ENCODE measurements at places on chromosomes 12 and 14.
A peak's percentile ranks its signal among the peaks of the same experiment; 100 is the strongest.

DNA sequence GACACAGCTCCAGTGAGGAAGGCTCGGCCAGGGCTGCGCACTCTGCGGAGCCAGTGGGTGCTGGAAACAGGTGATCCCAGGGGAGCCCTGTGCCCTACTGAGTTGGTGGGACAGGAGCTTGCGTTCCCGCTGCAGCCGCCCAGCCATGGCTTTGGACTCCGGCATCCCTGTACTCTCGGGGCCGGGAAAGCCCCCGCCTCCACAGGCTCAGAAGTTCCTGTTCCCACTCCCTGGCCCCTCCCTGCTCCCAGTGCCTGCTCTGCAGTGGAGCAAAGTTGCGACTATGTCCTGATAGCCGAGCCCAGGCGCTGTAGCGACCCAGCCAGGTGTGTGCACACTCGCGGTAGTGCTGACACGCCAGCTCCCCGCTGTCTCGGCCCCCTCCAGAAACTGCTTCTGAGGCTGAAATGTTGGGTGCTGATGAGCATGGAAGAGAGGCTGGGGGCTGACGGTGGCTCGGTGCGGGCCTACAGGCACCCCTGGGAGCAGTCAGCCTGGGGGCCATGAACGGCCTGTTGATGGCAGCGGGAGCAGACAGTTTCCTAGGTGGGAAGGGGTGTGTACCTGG, 344.6 kb upstream of the MGAT4C start:
- no peak for DNase-seq

- DNase-seq = no peak
Observed at GRCh38 chr14:54105406-54105805, 148.8 kb upstream of the BMP4 start.

DNA sequence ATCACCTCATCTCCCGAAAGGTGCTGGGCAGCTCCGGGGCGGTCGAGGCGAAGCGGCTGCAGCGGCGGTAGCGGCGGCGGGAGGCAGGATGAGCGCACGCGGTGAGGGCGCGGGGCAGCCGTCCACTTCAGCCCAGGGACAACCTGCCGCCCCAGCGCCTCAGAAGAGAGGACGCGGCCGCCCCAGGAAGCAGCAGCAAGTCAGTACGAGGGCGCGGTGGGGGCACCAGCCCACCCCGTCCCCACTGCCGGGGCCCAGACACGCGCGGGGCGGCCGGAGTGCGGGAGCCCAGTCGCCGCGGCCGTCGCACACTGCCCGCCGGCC, 862 bp downstream of the HMGA2 start:
- no peak for DNase-seq

DNA sequence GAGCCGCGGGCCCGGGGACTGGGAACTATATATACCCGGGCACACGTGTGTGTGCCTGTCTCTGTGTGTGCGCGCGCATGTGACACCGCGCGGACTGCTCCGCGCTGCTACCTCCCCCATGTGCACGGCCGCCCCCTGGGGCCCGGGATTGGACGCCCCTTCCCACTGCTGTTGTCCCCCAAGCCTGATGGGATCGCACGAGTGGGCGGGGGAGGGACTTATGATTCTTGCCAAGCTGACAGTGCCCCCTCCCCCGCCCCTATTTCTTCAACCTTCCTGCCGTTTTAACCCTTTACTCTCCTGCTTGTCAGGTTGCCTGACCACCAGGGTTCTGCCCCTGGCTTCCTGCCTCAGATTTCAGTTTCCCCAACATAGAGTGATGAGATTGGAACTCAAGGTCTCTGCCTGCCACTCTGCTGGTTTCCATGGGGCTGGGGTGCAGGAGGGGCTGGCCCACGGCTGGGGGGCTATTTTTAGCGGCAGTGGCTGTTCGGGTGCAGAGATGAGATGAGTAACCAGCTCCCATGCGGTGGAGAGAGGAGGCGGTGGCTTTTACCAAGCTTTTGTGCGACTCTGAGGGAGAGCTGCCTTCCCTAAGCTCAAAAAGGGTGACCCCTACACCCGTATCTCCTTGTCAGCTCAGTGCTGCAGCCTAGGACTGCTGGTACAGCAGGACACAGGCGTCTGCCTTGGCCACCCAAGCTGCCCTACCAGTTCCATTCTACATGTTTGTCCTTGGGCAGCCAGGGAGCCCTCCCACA, at the start of gene DDN:
TSS of gene DDN (minus strand) at position 5 of the 761 bp plus-strand sequence. CDS start 88 bp downstream, outside the sequence.
- no peak for DNase-seq

- peak; percentile 49 for DNase-seq
Observed at GRCh38 chr12:41932470-41932991, 212.1 kb downstream of the GXYLT1 start.

GRCh38 chr12:57027011-57027804, 10.9 kb upstream of the TAC3 start:
- DNase-seq = no peak

- no peak for DNase-seq
Observed at GRCh38 chr12:74922117-74922516, 287.5 kb downstream of the KCNC2 start.

DNA sequence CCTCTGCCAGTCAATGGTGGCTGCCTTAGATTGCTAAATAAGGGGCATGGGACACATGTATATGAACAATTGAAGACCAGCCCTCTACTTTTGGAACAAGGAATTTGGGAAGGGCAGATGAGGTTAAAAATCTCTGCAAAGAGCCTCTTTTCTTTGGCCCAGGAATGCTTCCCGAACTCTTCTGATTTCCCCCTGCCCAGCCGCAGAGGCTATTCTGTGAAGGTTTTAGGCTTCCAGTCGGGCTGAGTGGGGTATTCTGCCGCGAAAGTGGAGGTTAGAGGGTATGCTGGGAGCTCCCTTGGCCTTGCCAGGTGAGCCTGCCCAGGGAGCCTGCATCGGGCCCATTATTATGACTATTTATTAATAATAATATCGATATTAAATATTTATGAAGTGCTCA, 1.2 kb downstream of the POU6F1 start:
- no peak for DNase-seq

DNA sequence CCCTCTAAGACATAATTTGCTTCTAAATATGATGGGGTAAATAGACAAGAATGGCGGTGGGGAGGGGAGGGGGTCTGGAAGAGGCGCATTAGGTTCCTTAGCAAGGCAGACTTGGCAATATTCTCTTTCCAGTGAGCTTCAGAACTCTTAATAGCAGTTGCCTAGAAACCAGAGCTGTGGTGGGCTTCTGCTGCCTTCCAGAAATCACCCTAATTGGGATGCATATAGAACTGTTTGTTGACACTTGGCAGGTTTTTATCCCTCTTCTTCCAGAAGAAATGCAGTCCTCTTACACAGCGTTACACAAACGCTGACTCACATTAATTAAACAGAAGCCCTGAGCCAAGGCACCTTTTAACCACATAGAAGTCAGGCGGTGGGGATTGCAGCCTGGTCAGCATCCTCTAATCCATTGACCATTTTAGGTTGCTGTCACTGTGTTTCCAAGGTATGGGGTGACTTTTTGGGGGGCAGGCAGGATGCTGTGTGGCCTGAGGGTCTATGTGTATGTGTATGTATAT, 114.1 kb downstream of the CCDC60 start:
- DNase-seq = no peak

GRCh38 chr12:69947897-69948296, 122.9 kb downstream of the MYRFL start:
- DNase-seq = no peak

DNA sequence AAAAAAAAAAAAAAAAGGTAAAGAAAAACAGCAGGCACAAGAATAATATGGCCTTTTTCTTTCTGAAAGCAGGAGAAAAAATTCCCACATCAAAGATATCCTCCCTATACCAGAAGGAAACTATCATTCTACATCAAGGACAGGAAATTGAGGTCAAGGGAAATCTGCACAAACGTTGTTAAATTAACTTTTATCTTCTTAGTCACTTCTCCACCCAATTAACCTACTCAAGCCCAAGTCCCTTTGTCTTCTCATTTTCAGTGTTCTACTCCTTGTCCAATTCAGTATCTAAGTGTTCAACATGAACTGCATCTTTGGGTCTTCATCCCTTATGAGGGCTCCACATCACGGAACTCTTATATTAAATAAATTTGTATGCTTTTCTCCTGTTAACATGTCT, 15.7 kb downstream of the NDUFA12 start:
- DNase-seq = no peak

DNA sequence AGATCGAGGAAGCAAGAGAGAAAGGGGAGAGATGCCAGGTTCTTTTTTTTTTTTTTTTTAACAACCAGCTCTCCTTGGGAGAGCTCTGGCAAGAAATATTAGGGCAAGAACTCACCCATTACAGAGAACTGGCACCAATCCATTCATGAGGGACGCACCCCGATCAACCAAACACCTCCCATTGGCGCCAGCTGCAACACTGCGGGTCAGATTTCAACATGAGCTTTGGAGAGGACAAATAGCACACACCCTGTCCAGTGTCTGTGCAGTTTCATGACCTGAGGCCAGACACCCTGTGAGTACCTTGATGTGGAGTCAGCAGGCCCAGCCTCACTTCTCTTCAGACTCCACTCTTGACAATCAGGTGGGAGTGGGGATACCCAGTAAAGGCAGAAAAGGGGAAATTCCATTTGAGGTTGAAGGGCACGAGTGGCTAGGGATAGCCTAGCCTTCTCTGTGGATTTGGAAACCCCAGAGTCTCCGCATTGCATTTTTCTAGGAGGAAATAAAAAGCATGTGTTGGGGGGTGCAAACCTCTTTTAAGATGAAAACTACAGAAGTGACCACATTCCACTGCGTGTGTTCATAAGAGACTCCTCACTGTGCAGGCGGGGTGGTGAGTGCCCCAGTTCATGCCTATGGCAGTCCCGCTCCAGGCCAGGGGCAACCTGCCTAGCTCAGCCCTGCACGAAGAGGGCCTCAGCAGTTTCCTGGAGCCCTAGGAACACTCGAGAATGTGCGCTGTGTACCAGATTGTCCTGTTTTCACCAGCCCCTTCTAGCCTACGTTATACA, 42.4 kb upstream of the GPATCH2L start:
- no peak for DNase-seq
